Activated CD8-positive, alpha-beta T cell treated with anti-CD3 and anti-CD28 coated beads for 36 hours (primary cell): ENCODE measurements at places on chromosomes 13 and 19.

GRCh38 chr19:41546386-41546789, 29.6 kb upstream of the CEACAM21 start:
- DNase-seq = peak; percentile 49

DNA sequence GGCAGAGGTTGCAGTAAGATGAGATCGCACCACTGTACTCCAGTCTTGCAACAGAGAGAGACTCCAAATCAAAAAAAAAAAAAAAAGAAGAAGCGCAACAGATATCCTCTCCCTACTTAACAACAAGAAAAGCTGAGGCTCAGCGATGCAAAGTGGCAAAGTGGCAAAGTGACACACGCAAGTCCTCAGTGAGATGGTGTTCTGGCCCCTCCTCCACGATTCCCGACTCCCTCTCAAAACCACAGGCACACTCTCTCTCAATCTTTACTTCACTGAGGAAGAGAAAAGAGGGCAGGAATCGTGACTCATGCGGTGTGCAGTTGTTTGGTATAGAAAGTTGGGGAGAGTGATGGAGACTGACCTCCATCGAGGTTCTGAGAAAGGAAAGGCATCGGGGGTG, 12.6 kb downstream of the FFAR2 start:
- DNase-seq = no peak

DNA sequence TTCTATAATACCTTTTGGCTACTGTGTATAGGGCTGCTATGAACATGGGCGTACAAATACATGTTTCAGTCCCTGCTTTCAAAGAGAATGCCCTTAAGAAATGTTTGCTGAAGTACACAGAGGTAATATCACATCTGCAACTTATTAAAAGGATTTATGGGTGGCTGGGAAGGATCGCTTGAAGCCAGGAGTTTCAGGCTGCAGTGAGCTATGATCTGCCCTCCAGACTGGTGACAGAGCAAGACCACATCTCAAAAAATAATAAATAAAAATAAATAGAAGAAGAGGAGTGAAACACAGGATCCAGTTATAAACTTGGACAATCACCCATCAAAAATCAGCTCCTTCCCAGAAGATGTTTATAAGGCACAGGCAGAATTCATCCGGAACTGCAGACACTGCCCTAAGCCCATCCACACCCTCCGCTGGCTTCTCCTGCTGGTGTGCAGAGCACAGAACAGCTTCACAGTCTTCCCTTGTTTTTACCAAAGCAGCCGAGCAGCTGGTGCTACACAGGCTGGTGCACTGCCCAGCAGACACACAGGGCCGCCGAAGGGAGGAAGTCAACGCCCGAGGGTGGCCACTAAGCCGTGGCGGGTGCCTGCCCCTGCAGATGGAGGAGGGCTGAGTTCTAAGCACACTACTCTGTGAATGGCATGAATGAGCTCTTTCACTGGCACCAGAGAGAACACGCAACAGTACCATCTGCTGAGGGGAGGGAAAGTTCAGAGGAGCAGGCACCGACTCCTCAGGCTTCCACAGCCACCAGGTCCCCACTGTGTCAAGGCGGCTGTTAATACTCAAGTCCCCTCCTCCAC, 44.0 kb downstream of the BRD4 start:
- DNase-seq = no peak

- DNase-seq = no peak
Observed at GRCh38 chr13:80121038-80121437, 219.9 kb downstream of the SPRY2 start.

- DNase-seq = peak; percentile 38
Observed at GRCh38 chr13:44576351-44577235, 463 bp upstream of the TSC22D1 start.

GRCh38 chr13:31011901-31012654, 79.6 kb downstream of the TEX26 start:
- DNase-seq = peak; percentile 5

DNA sequence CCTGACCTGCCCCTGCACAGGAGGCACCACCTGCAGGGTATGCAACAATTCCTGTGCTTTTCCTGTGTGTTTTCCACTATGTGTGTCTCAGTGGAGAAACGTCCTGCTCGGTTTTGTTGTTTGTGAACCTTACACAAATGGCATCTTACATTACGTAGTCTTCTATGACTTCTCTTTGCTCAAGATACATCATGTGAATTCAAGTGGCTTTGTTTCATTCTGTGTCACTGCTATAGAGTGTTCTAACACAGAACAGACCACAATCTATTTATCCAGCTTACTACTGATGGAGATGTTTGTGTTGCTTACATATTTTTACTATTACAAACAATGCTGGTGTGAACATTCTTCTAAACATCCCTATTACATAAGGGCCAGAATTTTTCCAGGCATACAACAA, 97.7 kb downstream of the ANKRD10 start:
- DNase-seq = no peak

DNA sequence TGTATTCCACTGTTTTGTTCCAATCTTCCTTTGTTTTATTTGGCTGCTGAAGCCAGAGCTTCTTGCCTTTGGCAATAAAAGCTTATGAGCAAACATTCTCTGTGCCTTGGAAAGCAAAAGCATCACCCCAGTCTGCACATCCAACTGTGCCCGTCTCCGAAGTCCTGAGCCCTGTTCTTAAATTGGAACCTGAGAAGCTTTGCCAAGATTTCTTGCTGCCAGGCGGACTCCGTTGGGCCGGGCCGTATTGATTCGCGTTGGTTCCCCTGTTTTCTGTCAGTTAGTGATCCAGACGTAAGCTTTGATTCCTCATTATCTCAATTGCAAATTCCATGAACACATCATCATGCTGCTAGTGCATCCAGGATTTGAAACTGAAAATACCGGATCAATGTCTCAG, 793.0 kb downstream of the OLFM4 start:
- DNase-seq = no peak

DNA sequence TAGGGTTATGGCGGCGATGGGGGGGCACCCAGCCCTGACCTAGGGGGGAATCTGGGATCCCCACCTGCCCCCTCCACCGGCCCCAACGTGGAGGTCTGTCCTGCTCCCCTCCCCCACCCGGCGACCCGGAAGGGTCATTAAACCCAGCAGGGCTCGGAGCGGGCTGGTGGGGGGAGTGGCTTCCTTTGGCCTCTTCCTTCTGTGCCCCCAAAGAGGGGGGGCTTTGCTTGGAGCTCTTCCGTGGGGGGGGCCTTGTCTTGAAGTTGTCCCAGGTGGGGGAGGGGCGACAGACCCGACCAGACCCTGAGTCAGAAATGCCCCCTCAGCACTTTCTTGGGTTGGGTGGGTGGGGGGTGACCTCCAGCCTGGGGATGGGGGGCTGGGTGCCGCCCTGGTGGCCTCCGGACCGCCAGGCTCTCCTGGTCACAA, 1.5 kb downstream of the ARID3A start:
- no peak for DNase-seq

- no peak for DNase-seq
Observed at GRCh38 chr13:82647540-82647939, 1234.7 kb downstream of the SLITRK1 start.

DNA sequence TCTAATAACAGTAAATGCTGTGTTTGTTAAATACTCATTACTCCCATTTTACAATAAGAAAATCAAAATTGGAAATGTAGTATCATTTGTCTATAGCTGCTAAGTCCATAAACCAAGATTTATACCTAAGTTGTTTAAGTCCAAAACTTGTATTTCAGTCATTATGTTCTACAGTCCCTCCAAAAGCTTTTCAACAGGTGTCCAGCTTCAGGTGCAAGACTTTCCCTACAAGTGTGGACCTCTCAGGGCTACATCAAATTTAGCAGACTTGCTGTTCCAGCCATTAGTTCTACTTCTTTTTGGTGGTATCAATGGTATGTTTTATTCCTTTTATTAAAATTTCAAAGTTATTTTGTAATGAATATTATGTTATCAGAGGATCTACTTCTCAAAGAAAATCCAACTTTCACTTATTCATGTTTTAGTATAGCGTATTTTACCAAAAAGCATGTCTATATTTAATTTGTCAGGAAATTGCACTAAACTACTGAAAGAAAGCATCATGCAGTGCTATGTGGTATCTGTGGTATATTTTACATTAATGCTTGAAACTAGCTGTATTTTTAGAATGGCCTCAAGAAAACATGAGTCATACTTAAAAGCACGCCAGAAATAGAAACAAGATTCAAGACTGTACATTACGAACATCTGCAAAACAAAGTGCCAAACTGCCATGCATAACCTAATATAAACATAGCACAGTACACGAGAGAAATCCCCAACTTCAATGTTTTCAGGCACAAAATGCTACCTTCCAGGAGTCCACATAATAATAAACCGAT, 44.5 kb downstream of the VWA8 start:
- no peak for DNase-seq

GRCh38 chr13:21014502-21015170, 46.8 kb downstream of the LATS2 start:
- DNase-seq = no peak

GRCh38 chr13:98184792-98185191, 7.7 kb upstream of the RNF113B start:
- DNase-seq = no peak

DNA sequence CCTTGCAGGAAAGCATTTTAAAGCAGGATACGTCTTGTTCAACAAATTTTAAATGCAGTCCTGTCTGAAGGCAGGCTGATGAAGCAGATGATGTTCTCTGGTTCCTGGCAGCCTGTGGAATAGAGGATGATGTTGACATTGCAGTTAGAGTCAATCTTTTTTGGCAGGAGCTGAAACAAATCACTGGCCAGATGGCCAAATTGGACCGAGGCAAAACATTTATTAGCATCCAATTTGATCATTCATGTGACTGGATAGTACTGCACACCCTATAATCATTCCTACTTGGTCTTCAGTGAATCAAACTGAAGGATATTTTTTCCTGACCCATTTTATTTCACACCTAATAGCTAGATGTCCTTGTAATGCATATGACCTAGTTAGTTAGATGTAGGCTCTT, 172.2 kb upstream of the SLC10A2 start:
- DNase-seq = no peak

DNA sequence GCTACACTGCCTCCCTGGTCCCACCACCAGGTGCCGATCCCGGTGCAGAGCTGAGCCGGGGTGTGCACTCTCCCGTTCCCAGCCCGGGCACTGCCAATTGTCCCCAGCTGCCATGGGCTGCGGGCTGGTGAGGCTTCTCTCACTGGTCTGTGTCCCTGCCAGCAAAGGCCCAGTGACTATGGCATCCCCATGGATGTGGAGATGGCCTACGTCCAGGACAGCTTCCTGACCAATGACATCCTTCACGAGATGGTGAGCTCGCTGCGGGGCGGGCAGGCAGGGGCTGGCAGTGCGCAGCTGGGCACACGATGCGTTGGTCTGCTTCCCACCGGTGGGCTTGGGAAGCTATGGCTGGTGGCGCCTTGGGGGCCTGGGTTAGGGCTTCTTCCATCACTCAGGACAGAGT, 14.6 kb downstream of the MPND start:
- no peak for DNase-seq

DNA sequence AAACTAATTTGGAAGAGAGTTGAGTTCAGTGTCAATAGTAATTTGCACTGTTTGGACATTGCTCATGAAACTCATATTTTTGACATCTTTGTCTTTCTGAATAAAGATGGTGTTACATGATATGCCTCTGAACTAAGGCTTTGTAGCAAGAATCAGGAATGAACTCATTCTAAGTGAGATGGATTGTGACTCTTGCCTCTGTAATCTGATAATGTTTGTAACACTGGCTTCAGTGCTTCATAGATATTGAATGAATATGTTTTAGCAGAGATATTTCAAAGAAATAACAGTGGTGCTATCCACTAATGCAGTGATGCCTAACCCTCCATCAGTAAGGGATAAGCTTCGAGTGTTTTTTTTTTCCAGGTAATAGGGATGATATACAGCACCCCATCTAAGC, 32.9 kb downstream of the TEX26 start:
- no peak for DNase-seq

GRCh38 chr19:46265217-46265828, 31.5 kb upstream of the HIF3A start:
- DNase-seq = peak; percentile 84

DNA sequence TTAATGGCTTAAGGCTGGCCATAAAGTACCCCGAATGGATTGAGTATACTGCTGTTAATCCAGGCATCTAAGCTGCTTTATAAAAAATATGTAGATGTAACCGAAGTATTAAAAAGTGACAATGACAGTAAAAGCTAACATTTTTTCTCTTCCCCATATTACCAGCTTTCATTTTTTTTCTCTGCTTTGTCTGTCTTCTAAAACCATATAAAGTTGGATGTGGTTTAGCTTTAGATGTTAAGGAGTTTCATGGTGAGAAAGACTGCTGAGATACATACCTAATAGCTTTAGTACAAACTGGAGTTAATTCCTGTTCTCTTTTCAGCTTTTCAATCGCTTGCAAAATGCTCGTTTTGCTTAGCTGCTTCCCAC, 838 bp downstream of the AKAP11 start:
- DNase-seq = no peak

- DNase-seq = no peak
Observed at GRCh38 chr19:6035026-6035425, 57.1 kb upstream of the RANBP3 start.

DNA sequence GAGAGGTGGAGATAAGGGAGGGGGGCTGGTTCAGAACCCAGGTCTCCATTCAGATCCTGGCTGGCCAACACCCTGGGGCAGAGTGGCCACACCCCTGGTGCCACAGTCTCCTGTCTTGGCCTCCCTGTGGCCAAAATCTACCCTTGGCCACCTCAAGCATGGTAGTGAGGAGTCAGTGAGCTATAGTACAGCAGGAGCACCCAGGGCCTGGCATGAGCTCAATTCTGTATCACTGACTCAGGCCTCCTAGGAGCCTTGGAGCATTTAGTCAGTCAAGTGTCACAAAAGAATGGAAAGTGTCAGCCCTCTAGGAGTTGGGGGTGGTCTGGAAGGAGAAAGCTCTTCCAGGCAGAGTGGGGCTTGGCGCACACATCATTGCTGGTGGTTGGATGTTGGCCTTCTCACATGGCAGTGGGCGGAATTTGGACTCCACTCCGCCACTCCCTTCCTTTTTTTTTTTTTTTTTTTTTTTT, 6.6 kb upstream of the CD79A start:
- DNase-seq = peak; percentile 56

GRCh38 chr19:2949939-2950285, 5.1 kb upstream of the ZNF77 start:
- no peak for DNase-seq

DNA sequence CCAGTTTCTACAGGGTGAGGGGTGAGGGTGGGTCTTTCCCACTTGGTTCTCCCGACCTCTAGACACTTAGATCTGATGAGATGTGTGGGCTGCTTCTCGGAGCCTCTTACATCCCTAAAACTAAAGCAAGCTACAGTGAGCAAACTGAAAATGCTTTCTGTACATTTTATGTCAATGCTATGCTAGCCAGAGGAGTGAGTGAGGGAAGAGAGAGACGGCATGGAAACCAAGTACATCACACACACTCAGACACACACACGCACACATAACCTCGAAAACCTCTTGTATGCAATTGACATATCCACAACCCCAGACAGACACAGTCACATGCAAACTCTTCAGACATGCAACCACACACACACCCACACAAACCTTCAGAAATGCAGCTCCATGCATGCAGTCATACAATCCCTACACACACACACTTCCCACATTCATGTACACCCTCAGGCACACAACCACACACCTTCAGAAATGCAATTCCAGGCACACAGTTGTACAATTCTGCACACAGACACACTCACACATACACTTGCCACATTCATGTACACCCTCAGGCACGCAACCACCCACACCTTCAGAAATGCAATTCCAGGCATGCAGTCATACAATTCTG, 1.4 kb downstream of the SLC1A6 start:
- DNase-seq = no peak
